ENCODE measurements at places on chromosomes 1 and 21.

DNA sequence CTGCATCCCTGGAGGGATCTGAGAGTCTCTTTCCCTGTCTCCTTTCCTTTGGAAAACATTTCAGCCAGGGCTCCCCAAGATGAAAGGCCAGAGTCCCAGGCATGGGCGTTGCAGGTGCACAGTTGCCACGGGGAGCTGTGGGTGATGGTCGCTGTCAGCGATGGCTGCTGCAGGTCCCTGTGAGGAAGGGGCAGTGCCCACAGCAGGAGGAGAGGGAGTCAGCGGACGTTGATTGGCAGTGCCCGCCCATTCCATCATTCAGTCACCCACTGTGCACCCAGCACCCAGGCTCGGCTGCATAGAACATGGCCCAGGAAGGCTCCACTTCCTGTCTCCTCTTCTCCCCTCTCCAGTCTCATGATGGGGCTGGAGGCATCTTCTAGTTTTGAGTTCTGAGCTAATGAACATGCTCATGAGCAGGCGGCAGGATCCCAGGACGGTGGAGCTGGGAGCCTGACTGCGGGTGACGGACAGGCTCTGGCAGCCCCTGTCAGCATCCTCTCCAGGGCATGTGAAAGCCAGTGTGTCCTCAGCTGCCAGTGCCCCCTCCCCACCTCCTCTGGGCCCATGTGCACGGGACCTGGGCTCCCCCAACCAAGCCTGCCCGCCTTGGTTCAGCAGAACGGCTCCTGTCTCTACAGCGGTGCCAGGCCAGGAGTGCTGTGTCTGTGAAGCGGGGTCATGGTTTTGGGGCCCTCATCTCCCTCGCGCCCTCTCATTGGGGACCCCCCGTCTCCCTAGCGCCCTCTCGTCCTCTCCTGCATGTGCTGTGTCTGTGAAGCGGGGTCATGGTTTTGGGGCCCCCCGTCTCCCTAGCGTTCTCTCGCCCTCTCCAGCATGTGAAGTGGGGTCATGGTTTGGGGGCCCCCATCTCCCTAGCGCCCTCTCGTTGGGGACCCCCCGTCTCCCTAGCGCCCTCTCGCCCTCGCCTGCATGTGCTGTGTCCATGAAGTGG is 24.5 kb downstream of the COL18A1 start:
- DNase-seq, result no peak

GRCh38 chr1:174710868-174711845 is 263.4 kb downstream of the GPR52 start:
- DNase-seq, result no peak

DNA sequence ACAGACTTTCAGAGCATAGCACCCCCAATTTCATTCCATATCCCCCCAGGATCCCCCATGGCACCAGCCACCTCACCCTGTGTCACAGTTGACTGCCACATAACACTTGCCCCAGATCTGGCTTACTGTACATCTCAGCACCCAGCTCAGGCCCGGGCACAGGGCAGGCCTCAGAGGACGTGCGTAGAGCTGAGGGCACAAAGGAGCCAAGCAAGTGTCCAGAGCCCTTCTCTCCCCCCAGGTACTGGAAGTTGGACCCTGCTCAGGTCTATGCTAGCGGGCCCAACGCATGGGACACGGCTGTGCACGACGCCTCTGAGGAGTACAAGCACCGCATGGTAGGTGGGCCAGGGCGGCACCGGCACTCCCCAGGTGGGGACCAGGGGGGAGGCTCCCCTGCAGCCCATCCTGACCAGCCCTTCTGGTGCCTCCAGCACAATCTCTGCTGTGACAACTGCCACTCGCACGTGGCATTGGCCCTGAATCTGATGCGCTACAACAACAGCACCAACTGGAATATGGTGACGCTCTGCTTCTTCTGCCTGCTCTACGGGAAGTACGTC is 8.0 kb upstream of the SYTL1 start:
- DNase-seq, result no peak

DNA sequence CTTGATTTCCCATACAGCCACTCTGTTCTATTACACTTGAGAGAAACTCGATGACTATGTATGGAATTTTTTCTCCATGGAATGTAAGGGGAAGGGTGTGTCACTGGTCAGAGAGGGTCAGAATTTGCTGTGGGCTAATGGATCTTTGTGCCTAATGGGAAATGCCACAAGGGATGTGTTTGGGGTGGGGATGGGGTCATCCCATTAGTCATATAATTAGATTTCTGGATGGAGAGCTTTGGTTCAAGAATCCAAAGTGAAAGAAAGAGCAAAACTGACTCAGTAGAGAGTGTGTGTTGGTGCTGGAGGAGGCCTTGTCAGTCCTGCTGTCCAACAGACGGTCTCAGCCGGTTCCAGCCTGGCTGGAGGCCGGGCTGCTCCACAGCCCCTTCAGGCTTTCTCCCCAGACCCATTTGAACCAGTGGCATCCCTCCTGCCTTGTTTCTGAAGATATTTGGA is 86.4 kb downstream of the LAMC2 start:
- DNase-seq, result peak; percentile 90

All from RWPE1 (cell line).